Kidney (tissue), 22 donors: ENCODE measurements at places on chromosomes 6 and 20.

DNA sequence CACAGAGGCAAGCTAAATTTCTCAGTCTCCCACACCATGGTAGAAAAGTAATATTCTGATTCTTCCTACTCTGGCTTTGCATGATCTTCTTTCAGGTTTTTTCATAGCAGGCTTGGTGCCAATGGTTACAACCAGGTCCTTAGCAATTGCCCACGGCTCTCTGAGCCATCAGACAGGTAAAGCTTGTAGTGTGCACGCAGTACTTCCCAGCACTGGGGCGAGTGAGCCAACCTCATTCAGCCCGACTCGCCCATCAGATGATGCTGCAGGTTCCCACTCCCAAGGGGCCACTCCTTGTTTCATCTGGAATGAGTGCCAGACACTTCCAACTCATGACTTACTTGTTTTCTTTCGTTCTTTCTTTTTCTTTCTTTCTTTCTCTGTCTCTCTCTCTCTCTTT lies 78.3 kb downstream of the PERP start:
- no peak overlapping the region for H3K27ac ChIP-seq
- DNase-seq: no peak
- no peak overlapping the region for H3K4me3 ChIP-seq
- H3K27me3 ChIP-seq: no peaks in the 10 kb centered on the region
- no peaks in the 10 kb centered on the region for H3K4me1 ChIP-seq

DNA sequence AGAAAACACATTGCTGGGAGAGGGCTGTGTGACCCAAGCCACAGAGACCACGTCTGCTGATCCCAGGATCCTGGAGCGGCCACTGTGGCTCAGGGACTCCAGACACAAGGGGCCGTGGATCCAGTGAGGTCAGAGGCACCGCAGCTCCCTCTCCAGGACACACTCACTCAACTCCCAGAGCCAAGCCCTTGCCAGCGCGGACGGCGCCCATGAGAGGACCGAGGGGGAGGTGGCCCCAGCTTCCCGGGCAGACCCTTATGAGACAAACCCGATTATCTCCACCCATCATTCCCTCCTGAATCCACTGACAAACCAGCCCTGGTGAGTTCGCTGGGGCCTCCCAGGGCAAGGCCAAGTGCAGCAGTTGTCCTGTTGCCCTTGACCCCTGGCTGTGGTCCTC lies 201.2 kb downstream of the TAF4 start:
- no peaks in the 10 kb centered on the region for H3K4me1 ChIP-seq
- no peak for DNase-seq
- no peaks in the 10 kb centered on the region for H3K27me3 ChIP-seq

- peak; percentile 60 for DNase-seq
- H3K4me3 ChIP-seq: no peak overlapping the region
- H3K27ac ChIP-seq: no peak overlapping the region
- no peaks in the 10 kb centered on the region for H3K27me3 ChIP-seq
- no peaks in the 10 kb centered on the region for H3K36me3 ChIP-seq
- H3K4me1 ChIP-seq: no peaks in the 10 kb centered on the region
Observed at GRCh38 chr6:11869672-11870340, 91.2 kb upstream of the ADTRP start.

- H3K4me1 ChIP-seq: no peaks in the 10 kb centered on the region
- H3K36me3 ChIP-seq: no peaks in the 10 kb centered on the region
- H3K27ac ChIP-seq: no peak overlapping the region
- DNase-seq: no peak
- H3K27me3 ChIP-seq: no peaks in the 10 kb centered on the region
Observed at GRCh38 chr20:62400021-62400420, 7.1 kb downstream of the CABLES2 start.

DNA sequence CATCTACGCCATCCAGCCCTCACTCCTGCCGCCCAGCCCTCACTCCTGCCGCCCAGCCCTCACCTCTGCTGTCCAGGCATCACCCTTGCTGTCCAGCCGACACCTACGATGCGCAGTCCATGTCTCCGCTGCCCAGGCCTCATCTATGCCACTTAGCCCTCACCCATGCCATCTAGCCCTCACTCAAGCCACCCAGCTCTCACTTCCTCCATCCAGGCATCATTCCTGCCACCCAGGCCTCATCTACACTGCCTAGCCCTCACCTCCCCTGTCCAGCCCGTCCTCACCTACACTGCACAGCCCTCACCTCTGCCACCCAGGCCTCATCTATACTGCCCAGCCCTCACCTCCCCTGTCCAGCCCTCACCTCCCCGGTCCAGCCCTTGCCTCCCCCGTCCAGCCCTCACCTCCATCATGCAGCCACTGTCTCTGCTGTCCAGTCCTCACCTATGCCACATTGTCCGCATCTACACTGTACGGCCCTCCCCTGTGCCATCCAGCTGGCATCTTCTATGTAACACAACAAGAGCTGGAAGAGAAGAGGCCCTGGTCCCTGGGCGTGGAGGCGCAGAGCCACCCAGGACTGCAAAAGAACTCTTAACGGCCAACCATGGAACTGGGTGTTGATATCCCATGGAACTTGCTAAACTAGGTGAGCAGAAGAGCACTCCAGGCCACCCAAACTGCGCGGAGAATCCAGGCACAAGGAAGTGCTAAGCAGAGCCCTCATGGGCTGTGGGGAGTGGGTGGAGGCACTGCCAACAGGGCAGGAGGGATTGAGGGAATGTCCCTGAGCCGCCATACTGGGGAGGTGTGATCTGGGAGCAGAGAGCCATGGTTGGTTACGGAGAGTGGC lies 31.0 kb downstream of the RNASET2 start:
- no peak overlapping the region for H3K4me3 ChIP-seq
- DNase-seq: no peak
- H3K27ac ChIP-seq: no peak overlapping the region

GRCh38 chr6:139254196-139254595 lies 37.6 kb downstream of the TXLNB start:
- H3K36me3 ChIP-seq: no peaks in the 10 kb centered on the region
- no peak overlapping the region for H3K27ac ChIP-seq
- DNase-seq: no peak
- no peaks in the 10 kb centered on the region for H3K27me3 ChIP-seq

DNA sequence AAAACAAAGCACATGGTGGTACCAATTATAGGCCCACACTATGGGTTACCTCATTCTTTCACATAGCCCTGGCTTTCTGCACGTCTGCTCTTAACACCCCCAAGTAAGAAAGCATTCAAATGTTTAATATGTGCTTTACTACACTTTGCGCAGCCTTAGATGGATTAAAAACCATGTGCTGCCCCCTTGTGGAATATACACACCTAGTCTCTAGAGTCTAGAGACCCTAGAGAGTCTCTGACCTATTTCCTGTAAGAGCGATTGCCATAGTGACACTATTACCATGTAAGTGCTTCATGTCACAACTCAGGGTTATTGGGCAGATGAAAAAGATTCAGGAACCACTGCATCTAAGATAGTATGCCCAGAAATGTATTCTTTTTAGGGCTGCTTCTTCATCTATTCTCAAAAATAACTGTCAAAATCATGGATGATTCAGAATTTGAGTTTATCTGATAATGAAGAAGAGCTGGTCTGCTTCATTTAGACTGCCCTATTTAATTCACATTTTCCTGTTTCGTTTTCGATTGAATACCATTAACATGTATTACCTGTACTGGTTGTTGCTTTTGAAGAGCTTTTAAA lies 186.3 kb downstream of the ADGB start:
- no peak overlapping the region for H3K27ac ChIP-seq
- peaks cover 2% of the 10 kb centered on the region for H3K4me1 ChIP-seq
- no peaks in the 10 kb centered on the region for H3K27me3 ChIP-seq
- H3K36me3 ChIP-seq: no peaks in the 10 kb centered on the region

DNA sequence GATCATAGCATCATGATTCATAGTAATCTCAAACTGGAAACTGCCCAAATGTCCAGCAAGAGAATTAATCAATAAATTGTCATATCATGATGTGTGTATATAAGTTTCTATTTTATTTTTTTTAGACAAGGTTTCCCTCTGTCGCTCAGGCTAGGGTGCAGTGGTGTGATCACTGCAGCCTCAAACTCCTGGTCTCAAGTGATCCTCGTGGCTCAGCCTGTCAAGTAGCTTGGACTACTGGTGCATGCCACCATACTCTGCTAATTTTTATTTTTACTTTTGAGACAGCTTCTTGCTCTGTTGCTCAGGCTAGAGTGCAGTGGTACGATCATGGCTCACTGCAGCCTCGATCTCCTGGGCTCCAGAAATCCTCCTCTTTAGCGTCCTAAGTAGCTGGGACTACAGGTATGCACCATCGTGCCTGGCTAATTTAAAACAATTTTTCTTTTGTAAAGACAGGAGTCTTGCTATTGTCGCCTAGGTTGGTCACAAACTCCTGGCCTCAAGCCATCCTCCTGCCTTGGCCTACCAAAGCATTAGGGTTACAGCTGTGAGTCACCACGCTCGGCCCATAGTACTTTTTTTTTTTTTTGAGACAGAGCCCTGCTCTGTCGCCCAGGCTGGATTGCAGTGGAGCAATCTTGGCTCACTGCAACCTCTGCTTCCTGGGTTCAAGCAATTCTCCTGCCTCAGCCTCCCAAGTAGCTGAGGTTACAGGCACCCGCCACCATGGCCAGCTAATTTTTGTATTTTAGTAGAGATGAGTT lies 8.7 kb upstream of the ATRN start:
- H3K36me3 ChIP-seq: no peaks in the 10 kb centered on the region
- no peak for DNase-seq
- H3K4me3 ChIP-seq: no peak overlapping the region
- H3K4me1 ChIP-seq: peaks cover 4% of the 10 kb centered on the region

DNA sequence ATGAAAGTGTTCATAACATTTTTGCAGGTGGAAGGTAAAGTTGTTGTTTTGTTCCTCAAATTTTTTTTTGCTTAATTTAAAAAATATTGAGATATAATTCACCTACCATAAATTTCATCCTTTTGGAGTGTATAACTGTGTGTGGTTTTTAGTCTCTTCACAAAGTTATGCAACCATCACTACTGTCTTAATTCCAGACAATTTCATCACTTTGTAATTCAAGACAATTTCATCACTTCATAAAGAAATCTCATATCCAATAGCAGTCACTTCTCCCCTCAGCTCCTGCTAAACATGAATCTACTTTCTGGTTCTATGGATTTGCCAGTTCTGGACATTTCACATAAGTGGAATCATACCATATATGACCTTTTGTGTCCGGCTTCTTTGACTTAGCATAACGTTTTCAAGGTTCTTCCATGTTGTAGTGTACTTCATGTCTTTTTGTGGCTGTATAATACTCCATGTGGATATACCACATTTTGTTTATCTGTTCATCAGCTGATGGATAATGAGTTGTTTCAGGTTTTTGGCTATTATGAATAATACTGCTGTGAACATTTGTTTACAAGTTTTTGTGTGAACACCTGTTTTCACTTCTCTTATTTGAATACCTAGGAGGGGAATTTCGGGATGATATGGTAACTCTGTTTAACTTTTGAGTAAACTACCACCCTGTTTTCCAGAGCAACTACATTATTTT lies 18.8 kb downstream of the ZFAND3 start:
- H3K4me3 ChIP-seq: no peak overlapping the region
- no peak for DNase-seq
- H3K36me3 ChIP-seq: no peaks in the 10 kb centered on the region
- H3K4me1 ChIP-seq: no peaks in the 10 kb centered on the region
- H3K27ac ChIP-seq: no peak overlapping the region

DNA sequence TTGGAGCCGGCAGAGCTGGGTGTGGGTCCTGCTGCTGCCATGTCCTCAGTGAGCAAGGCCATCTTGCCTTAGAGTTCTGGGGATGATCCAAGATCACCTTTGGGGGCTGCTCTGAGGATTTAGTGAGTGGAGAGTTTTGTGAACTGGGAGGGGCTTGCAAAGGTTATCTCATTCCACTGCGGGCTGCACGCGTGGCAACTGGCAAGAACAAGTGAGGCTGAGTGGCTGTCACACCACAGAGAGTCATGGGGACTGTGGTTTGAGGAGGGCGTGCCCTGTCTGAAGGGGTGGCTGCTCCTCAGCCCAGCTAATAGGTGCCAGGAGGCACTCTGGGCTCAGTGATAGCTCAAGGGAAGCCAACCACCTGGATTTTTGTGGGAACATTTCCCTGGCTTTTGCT lies 37.6 kb downstream of the TTLL9 start:
- no peak for DNase-seq
- H3K27me3 ChIP-seq: no peaks in the 10 kb centered on the region
- H3K4me3 ChIP-seq: no peak overlapping the region
- no peaks in the 10 kb centered on the region for H3K36me3 ChIP-seq
- no peak overlapping the region for H3K27ac ChIP-seq

GRCh38 chr6:107564589-107564951 lies 74.7 kb downstream of the SOBP start:
- no peak overlapping the region for H3K4me3 ChIP-seq
- H3K27me3 ChIP-seq: no peaks in the 10 kb centered on the region
- H3K36me3 ChIP-seq: no peaks in the 10 kb centered on the region
- DNase-seq: no peak

GRCh38 chr6:56890683-56891429 lies 64.1 kb upstream of the BEND6 start:
- no peak overlapping the region for H3K4me3 ChIP-seq
- no peak for DNase-seq
- no peak overlapping the region for H3K27ac ChIP-seq
- no peaks in the 10 kb centered on the region for H3K27me3 ChIP-seq
- no peaks in the 10 kb centered on the region for H3K4me1 ChIP-seq

DNA sequence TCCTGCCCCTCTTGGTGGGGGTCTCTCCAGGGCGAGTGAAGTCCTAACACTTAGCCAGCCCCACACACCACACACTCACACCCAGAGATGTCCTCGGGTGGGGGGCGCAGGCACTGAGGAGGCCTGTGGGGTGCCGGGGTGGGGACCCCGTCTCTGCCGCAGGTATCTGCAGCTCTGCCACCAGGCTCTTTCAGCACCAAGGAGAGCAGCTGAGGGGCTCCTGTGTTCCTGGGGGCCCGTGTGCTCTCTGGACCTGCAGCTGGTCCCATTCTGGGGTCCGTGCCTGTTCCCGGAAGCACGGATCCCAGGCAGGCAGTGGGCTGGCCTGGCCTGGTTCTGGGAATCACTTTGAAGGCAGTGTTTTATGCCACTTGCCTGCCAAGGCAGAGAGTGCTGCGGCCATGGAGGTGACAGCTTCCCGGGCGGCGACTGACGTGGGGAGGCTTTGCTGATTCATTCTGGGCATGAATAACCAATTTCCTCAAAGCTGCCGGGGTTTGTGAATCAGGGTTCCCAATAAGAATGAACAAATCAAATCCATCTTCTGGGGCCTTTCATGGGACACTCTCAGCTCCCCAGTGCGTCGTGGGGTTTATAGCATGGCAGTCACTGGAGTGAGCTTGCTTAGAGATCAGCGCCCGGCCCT lies 54.4 kb upstream of the SLCO4A1 start:
- no peaks in the 10 kb centered on the region for H3K36me3 ChIP-seq
- no peak overlapping the region for H3K4me3 ChIP-seq
- H3K27ac ChIP-seq: no peak overlapping the region
- peak; percentile 69 for DNase-seq
- H3K27me3 ChIP-seq: peaks cover 6% of the 10 kb centered on the region

GRCh38 chr6:13425943-13426931 lies 61.2 kb downstream of the GFOD1 start:
- H3K4me3 ChIP-seq: no peak overlapping the region
- H3K36me3 ChIP-seq: no peaks in the 10 kb centered on the region
- H3K4me1 ChIP-seq: peaks cover 3% of the 10 kb centered on the region
- no peak overlapping the region for H3K27ac ChIP-seq
- H3K27me3 ChIP-seq: no peaks in the 10 kb centered on the region
